ENCODE measurements at places on chromosomes 7 and 10.

DNA sequence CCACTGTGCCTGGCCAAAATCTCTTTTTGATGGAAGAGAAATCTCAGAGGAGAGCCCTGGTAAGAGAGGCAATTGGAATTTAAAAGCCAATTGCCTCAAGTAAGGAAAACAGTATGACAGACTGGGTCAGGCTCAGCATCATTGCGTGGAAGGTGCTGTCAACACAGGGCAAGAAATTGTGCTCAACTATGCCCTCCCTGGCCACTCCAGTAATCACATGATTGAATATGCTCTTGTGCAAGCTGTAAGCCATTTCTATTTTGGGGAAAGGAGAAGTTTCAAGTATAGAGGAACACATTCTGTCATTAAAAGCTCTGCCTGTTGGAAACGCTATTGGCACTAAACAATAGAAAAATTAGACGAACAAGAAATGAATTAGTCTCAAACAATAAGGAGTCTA is 1127.7 kb downstream of the REEP3 start:
- DNase-seq, result no peak

- peak; percentile 68 for DNase-seq
Observed at GRCh38 chr10:44801383-44802327, 109.5 kb upstream of the TMEM72 start.

GRCh38 chr7:71649812-71650211 is 517.9 kb downstream of the GALNT17 start:
- DNase-seq, result no peak

DNA sequence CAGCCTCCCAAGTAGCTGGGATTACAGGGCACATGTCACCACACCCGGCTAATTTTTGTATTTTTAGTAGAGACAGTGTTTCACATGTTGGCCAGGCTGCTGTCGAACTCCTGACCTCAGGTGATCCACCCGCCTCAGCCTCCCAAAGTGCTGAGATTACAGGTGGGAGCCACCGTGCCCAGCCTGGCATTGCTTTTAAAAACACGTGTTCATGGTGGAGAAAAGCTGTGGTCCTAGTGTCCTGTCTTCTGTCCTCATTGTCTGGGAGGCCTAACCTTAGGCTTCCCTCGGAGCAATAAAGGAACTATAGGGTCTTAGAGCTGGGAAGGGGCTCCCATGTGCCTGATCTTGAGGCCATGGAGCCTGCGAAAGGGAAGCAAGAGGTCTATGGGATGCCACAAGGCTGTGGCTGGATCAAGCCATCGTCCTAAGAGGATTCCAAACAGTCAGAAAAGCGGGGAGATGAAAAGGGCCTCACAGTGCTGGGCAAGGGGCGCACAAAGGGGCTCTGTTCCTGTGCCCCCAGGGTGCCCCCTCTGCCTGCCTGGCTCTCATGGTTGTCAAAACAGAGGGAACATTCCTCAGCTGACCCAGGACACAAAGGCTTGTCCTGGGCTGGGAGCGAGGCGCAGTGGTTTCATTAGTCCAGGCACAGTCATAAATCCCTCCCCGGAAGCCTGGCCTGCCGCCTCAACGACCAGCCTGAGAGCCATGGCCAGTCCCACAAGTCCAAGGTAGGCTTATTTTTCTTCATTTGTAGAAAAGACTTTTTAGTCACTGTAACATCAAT is 106.6 kb upstream of the TNS3 start:
- DNase-seq, result no peak

- no peak for DNase-seq
Observed at GRCh38 chr7:28068811-28069216, 111.8 kb downstream of the JAZF1 start.

GRCh38 chr7:30799206-30799975 is 28.2 kb downstream of the MINDY4 start:
- no peak for DNase-seq

GRCh38 chr10:33600381-33600780 is 265.9 kb upstream of the NRP1 start:
- no peak for DNase-seq

- peak; percentile 50 for DNase-seq
Observed at GRCh38 chr7:148540041-148540738, 50.4 kb upstream of the C7orf33 start.

DNA sequence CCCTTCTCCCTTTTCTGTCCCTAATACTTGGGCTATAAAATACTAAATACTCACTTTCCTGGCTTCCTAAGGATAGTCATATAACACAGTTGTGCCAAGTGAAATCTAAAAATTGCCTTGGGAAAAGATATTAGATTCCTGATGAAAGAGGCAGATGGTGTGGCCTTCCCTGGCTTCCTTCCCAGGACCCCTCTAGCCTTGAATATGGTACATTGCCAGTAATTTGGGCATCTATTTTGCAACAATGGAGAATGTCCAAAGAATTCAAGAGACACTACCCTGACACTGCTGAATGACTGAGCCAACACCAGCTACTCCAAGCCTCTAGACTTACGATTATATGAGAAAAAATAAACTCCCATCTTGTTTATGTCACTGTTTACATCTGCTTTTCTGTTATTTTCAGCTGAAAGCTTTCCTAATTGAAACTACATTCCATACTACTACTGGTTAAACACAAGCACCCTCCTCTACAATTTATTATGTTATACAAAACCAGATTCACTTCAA is 17.9 kb downstream of the COPG2 start:
- no peak for DNase-seq

- no peak for DNase-seq
Observed at GRCh38 chr10:64346389-64346788, 825.2 kb downstream of the REEP3 start.

GRCh38 chr7:47803846-47804245 is 144.4 kb downstream of the PKD1L1 start:
- DNase-seq, result no peak

DNA sequence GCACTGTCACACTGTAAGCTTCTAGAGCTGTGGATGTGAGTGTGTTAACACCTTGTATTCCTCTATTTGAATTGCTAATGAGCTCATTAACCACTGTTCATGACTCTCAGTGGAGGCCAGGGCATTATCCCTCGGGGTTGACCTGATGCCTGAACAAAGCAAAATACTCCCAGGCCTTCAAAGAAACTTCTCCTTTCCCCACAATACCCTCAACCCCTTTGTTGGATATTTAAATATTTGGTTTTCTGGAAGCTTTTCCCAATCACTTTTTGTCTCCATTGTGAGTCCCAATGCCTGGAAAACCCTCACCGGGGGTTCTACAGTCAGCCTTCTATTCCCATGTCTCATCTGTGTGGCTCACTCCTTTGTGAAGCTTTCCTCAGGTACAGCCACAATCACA is 780.1 kb downstream of the PHTF2 start:
- DNase-seq, result no peak

GRCh38 chr10:14382022-14382421 is 51.3 kb upstream of the FRMD4A start:
- no peak for DNase-seq

DNA sequence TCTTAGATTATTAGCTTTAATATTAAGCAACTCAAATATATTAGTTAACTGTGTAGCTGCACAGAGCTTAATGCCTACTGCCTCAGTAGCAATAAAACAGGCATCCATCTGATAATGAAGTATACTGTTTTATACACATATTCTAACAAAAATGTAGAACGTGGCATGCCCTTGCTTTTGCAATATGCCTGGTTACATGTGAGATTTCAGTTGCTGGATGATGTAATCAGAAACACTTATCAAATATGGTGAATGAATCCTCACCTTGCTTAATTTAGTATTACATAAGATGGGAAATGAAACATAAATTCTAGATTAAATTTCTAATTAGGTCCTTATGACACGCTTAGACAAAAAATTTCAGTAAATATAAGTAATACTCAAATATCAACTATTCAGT is 8.0 kb downstream of the DNAJC1 start:
- DNase-seq, result no peak

DNA sequence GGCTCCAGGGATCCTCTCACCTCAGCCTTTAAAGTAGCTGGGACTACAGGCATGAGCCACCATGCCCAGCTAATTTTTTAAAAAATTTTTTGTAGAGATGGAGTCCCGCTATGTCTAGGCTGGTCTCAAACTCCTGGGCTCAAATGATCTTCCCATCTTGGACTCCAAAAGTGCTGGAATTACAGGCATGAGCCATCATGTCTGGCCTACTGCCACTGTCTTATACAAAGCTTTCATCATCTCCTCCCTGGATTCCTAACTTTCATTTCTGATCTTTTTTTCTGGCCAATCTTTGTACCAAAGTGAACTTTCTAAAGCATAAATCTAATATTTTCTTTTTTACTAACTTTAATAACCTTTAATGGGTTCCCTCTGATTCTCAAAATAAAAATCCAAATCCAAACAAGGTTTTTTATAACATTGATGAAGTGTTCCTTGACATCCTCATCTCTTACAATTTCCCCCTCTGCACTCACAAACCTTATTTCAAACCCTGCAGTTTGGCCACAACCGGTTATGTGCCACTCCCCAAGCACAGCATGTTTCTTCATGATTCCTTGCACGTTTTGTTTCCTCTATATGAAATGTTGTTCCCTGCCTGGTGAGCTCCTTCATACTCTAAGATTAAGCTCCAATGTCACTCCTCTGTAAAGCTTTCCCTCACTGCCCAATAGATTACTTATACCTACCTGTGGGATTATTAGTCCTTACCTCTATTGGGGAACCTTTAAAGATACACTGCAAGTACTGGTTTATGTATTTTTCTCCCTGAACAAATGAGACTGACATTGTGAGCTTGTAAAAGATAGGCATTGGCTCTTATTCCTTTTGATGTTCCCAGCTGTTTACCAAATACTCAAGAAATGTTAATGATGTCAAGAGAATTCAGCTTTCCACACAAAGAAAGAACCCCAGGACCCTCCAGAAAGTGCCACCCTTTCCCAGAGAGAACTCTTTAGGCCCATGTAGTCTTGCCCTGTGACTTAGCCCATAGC is 101.7 kb downstream of the HOXA1 start:
- DNase-seq, result no peak

- no peak for DNase-seq
Observed at GRCh38 chr7:107230334-107230733, 61.5 kb downstream of the HBP1 start.

GRCh38 chr10:122290334-122290733 is 19.2 kb downstream of the BTBD16 start:
- no peak for DNase-seq

GRCh38 chr10:95456516-95456915 is 104.7 kb downstream of the SORBS1 start:
- DNase-seq, result no peak

DNA sequence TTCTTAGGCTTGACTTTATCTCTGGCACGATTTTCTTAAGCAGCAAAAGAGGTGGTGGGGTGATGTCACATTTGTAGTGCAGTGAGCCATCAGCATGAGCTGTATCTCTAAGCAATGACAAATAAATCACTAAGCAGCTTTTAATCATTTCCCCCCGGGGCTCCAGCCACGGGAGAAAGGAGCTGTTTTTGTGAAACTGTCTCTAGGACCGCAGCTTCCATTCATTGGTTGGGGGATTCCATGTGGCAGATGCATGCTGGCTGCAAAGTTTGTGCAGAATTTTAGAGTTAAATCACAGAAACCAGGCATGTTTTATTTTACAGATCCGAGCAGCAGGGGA is 464 bp downstream of the KIAA1217 start:
- DNase-seq, result peak; percentile 41

GRCh38 chr7:128065872-128066271 is 34.6 kb upstream of the LRRC4 start:
- DNase-seq, result no peak

All from femur (tissue), 1 donor.